NCI-H510A (cell line): ENCODE measurements at places on chromosomes 5 and 9.

- no peak for DNase-seq
Measured at GRCh38 chr9:92736563-92737215, 27.9 kb downstream of the BICD2 start.

- DNase-seq: no peak
Measured at GRCh38 chr5:55324815-55325418, 17.1 kb downstream of the MTREX start.

- no peak for DNase-seq
Measured at GRCh38 chr5:139705655-139706587, 57.8 kb downstream of the CXXC5 start.

DNA sequence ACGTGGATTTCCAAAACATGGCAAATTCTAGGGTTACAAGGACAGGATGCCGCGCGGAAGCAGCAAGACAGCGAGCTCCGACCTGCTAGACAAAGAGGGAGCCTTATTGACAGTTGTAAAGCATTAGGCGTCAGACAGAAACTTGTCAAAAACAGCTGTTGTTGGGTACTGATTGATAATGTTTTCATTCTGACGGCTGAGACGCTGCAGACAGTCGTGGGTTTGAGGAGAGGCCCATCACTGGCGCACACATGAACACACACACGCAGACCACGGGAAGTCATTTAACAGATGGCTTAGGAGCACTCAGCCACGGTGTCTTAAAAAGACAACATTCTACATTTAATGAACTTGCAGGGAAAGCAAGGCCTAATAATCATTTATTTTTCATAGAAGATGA lies 324.0 kb downstream of the NDUFS4 start:
- DNase-seq: no peak

- DNase-seq: no peak
Measured at GRCh38 chr5:77360973-77361372, 131.1 kb downstream of the WDR41 start.

GRCh38 chr5:58455066-58455465 lies 4.8 kb downstream of the PLK2 start:
- no peak for DNase-seq

DNA sequence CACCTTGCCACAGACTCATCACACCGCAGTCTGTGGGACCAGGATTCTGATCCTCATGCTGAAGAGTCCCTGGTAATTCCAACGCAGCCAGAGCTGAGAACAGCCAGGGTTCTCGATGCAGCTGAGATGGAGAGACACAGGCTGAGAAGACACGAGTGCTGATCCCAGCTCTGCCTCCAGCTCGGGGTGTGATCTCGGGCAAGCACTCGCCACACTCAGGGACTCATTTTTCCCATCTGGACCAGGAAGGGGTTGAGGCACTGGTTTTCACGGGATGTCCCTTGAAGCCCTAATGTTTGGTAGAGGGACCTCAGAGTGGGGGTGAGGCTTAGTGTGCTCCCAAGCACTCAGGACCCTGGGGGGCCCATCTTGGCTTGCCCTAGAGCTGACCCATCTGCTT lies 200.4 kb downstream of the CDK5RAP2 start:
- no peak for DNase-seq

GRCh38 chr9:16640649-16641048 lies 229.8 kb downstream of the BNC2 start:
- DNase-seq: no peak

DNA sequence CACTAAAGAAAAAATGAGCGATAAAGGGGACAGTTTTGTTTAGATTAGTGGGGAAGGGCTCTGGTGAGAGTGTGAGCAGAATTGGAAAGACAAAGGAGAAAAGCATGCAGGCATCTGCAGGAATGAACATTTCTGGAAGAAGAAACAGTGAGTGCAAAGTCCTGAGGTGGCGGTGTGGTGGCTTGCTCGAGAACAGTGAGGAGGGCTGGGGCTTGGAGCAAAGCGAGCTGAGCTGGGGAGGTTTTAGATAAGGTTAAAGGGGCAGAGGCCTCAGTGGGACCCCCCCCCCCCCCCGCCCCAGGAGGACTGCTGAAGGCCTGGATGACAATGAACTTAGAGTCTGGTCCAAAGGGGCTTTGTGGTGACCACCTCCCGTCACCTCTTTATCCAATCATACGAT lies 202.7 kb upstream of the MVB12B start:
- DNase-seq: no peak

DNA sequence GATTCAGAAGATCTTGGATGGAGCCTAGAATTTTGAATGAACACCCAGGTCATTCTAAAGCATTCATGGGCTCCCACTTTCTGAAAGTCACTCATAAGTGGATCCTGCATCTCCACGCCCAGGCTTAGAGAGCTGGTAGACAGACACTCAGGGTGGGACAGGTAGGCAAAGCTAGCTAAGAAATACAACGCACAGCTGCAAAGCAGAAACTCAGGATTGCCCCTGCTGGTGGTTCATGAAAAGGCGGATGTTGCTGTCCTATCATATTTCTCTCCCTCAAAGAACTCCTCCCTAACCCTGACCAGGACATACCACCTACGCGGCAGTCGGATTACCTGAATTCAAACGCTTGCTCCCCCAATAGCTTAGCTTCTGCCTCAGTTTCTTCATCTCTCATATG lies 226.5 kb downstream of the GLIS3 start:
- no peak for DNase-seq

DNA sequence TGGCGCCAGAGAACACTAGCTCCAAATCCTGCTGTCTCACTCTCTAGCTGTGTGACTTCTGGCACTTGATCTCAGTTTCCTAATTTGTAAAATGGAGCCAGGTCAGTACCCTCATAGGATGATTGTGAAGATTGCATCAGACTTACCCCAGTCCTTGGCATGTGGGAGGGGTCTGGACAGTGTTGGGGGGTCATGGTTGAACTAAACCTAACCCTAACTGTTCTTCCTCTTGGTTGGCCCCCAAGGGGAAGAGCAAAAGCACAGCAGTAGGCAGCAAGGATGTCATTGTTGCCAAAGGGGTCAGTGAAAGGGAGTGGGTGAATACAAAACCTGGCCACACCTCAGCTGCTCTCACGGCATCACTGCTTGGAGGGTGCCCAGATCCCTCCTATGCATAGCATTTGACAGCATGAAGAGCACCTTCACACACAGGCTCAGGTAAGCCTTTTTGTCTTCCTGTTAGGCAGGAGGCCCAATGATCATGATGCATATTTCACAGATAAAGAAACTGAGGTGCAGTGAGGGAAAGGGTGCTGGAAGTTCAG lies 15.7 kb upstream of the CXCL14 start:
- DNase-seq: no peak

DNA sequence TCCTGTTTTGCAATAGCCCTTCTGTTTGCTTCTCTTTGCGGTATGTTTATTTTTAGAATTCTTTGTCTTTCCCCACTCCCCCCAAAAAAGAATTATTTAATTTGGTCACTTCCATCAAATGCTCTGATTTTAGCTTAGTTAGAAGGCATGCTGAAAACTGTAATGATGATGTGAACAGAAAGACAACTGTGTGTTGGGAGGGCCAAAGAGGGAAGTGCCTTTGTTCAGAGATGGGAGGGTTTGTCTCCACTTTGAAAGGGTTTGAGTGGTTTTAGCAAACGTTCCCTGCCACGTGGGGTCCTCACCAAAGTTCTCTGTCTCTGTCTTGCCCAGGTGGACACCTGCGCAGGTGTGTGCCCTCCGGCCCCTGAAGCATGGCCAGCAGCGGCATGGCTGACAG lies 41.9 kb downstream of the SYK start:
- no peak for DNase-seq

DNA sequence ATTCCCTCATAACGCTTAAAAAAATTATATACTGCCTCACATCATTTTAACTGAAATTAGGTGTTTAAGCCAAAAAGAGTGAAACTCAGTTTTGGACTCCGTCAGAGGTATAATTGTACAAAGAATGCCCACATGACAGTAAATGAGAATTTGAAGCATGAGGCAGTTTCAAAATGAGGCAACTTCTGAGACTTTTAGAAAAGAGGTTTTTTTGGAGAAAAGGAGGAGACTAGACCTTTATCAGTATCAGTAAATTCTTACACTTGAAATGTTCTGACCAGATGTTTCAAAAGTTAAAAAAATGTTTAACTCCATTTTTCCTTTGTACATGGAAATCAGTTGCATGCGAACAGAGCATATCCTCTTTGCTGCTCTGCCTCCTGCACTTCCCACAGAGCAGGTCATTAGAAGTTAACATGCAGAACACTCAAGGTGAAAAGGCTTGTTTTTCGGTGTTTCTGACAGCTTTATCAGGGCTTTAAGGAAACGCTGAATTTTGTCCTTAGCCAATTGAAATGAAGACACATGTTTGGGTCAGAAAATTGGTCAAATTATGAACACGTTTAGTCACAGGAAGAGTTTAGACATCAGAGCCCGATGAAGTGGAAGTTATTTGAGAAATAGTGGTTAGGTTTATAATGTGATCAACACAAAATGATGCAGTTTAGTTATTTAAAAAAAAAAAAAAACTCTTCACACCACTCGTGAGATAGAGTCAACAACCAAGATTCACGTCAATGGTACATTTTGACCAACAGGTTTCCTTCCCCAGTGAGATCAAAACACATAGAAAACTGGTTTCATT lies 59.5 kb downstream of the PIK3R1 start:
- DNase-seq: no peak

DNA sequence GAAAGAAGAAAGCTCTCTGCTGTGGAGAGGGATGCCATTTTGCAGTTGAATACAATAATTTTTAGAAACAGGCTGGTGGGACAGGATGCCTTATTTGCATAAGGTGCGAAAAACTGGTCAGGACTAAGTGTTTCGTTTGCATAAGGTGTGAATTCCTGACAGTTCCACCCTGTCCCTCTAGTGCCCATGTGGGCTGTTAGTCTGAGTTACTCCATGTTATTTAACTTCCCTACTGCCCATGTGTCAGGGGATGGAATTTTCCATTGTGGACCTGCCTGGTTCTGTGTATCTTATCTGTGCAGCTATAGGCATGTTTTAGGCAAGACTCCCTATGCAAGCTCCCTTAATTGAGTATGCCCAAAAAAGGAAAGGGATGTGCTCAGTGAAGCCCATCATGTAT lies 35.3 kb upstream of the NFIL3 start:
- no peak for DNase-seq

- no peak for DNase-seq
Measured at GRCh38 chr5:160514866-160515265, 93.2 kb downstream of the PTTG1 start.

DNA sequence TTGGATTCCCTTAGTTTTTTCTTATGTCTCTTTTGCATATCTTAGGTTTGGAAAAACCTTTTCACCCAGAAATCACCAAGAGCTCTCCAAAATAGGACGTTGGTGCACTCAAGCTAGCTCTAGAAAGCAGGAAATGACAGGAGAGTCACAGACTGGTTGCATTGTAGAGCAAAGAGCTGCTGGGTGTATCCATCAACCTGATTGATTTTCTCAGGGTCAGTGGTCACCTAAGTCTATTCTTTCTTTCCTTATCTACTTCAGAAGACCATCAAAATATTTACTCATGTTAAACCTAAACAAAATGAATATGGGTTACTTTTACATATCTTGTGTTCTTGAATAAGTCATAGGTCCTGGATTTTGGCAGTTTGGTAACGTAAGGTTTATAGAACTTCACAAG lies 14.9 kb downstream of the SLC26A2 start:
- DNase-seq: no peak

- peak; percentile 49 for DNase-seq
Measured at GRCh38 chr9:135971892-135972291, 10.7 kb upstream of the UBAC1 start.

DNA sequence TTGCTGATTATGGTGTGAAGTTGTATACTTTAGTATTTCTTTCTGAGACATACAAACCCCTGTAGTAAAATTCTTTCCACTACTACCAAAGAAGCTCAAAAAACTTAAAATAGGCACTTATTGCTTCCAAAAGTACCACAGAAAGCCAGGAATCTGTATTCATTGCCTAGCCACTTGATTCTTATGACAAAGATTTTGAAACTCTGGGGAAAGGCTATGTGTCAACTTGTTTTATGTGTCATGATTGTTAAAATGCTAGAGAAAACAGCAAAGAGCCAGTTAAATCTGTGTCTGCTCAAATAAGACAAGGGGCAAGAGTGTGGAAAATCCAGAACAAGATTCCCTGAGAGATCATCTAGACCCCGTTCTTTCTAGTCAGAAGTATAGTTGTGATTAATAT lies 6.0 kb downstream of the KIF2A start:
- no peak for DNase-seq

- no peak for DNase-seq
Measured at GRCh38 chr5:174535669-174536068, 188.7 kb upstream of the MSX2 start.

- no peak for DNase-seq
Measured at GRCh38 chr5:53730943-53731342, 170.5 kb downstream of the NDUFS4 start.

GRCh38 chr9:131666774-131667173 lies 73.1 kb downstream of the RAPGEF1 start:
- DNase-seq: no peak

- no peak for DNase-seq
Measured at GRCh38 chr9:12838546-12838945, 63.7 kb downstream of the LURAP1L start.

- DNase-seq: no peak
Measured at GRCh38 chr5:144086295-144086694, 84.2 kb downstream of the YIPF5 start.

GRCh38 chr5:32989815-32990214 lies 278.7 kb downstream of the NPR3 start:
- no peak for DNase-seq

DNA sequence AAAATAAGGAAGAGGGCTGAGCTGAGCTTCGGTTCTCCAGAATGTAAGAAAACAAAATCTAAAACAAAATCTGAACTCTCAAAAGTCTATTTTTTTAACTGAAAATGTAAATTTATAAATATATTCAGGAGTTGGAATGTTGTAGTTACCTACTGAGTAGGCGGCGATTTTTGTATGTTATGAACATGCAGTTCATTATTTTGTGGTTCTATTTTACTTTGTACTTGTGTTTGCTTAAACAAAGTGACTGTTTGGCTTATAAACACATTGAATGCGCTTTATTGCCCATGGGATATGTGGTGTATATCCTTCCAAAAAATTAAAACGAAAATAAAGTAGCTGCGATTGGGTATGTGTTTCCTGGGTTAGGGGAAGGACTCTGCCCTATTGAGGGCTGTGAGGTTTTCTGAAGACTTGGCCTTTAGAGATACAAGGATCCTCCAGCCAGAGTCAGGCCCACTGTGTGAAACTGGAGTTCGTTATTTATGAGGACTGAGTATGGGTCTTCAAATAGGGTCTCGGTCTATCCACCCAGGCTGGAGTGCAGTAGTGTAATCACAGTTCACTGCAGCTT lies 3.8 kb downstream of the EGR1 start:
- DNase-seq: no peak

GRCh38 chr5:18745988-18746615 lies 1111.8 kb downstream of the TAF11L14 start:
- DNase-seq: no peak

GRCh38 chr5:5306696-5307095 lies 115.8 kb upstream of the ICE1 start:
- no peak for DNase-seq
